ENCODE measurements at places on chromosomes 13 and 19.

DNA sequence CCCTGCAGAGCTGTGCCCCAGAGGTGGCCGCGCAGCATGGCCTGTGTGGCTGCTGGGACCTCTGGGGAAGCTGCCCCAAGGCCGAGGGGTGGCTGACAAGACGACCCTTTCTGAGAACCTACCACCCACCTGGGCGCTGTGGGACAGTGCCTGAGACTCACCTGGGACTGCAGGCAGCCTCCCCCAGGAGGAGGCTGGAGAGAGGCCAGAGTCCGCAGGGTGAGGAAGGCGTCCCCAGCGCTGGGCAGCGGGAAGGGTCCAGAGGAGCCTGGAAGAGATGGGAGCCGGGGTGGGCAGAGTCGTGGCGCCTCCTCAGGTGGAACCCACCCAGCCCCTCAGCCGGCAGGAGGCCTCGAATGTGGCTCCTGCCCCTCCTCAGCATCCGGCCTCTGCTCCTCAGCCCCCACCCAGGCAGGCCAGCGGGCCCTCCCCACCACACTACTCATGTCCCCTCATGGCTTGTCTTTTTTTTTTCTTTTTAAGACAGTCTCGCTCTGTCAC is 25.3 kb downstream of the CILP2 start:
- DNase-seq = no peak

GRCh38 chr13:61880578-61881283 is 465.1 kb upstream of the PCDH20 start:
- DNase-seq = no peak

- DNase-seq = no peak
These were observed 648.0 kb downstream of the DACH1 start for GRCh38 chr13:71218960-71219359.

GRCh38 chr13:37597477-37598025 is 1.0 kb downstream of the POSTN start:
- DNase-seq = no peak

GRCh38 chr19:16419669-16420335 is 52.0 kb downstream of the EPS15L1 start:
- no peak for DNase-seq

- DNase-seq = no peak
These were observed 23.5 kb downstream of the URI1 start for GRCh38 chr19:29965492-29965891.

GRCh38 chr13:76813891-76814290 is 72.3 kb downstream of the KCTD12 start:
- no peak for DNase-seq

DNA sequence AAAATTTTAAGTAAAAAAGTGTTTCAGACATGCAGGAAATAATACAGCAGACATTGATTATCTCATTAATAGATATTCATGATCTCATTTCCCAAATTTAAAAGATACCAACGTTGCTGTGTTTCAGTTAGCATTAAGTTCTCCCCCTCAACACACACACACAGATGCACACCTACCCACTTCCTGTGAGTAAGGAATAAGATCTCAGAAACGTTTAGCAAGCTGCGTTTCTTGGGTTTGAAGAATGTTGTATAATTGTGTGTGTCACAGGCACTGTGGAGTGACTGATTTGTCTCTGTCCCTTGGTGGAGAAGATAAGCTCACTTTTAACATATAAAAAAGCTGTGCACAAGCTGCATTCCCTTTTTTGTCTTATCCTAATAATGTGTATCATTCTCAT is 196.8 kb downstream of the PDS5B start:
- no peak for DNase-seq

DNA sequence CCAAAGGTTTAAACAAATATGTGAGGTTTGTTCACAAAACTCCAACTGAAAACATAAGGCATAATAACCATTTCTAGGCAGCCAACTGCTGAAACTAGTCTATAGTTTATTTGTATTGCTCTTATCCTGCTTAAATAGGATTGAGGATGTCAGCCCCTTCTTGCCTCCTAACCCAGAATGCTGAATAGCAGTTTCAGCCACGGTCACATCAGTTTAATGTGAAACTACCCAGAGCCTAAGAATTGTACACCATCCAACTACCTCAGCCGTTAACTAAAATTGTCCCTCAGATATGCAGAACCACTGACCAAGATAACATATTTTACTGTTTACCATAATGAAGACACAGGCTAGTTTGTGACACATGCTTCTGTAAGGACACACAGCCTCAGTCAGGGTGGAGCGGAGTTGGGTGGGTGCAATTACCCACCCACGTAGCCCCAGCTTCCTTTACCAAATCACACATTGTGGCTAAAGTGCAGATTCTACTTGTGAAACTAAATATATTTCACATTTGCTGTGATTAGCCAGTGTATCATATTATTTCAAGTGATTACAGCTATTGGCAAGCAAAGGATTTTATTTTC is 259.9 kb downstream of the EFNB2 start:
- no peak for DNase-seq

GRCh38 chr13:39542361-39542760 is 60.6 kb downstream of the LHFPL6 start:
- no peak for DNase-seq

- peak; percentile 62 for DNase-seq
These were observed 2.0 kb upstream of the CEBPA start for GRCh38 chr19:33304371-33304759.

- DNase-seq = no peak
These were observed 71.6 kb downstream of the SERTM1 start for GRCh38 chr13:36745436-36745835.

DNA sequence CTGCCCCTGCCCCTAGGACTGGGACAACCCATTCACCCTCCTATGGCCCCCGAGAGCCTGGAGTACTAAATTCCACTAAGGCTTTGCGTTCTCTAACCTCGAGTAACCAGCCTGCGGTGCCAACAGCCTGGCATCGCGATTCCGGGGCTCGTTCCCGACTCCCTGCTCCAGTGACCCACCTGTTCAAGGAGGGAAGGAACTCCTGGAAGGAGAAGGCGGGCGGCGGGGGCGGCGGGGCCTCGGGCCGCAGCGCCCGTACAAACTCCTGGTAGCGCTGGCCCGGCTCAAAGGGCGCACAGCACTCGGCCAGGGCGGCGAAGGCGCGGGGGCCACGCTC is 6.3 kb downstream of the GMIP start:
- DNase-seq = no peak

DNA sequence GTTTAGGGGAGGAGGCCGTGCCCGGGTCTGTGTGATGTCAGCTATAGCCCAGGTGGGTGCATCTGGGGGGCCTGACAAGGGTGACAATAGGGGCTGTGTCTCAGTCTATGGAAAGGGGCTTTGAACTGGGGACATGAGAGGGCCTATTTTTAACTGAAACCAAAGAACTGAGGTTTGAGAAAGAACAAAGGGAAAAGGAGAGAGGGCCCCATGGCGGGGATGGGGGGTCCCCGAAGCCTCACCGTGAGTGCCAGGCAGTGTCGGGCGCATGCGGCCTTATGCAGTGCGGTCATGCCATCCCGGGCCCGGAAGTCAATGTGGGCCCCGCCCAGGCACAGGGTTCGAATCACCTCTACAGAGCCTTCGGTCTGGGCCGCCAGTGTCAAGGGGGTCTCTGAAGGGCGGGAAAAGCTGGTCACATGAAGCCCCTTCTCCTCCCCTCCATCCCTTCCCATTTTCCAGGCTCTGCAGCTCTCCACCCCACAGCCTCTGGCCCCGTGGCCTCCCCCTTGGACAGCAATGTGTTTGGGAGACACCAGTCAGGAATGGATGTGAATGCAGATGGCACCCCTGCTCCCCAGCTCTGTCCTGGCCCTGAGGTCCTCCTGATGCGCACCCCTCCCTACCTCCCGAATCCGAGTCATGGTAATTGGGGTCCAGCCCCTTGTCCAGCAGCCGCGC is 5.9 kb downstream of the SHANK1 start:
- no peak for DNase-seq

Measured in coronary artery (tissue), 2 donors.